Suppressor macrophage treated with lipopolysaccharide for 1 hour (primary cell): ENCODE measurements at places on chromosomes 1 and 21.

GRCh38 chr1:199688133-199688676 is 339.3 kb upstream of the NR5A2 start:
- no peak for DNase-seq

GRCh38 chr1:65056234-65056633 is 89.9 kb upstream of the JAK1 start:
- DNase-seq = peak; percentile 50

DNA sequence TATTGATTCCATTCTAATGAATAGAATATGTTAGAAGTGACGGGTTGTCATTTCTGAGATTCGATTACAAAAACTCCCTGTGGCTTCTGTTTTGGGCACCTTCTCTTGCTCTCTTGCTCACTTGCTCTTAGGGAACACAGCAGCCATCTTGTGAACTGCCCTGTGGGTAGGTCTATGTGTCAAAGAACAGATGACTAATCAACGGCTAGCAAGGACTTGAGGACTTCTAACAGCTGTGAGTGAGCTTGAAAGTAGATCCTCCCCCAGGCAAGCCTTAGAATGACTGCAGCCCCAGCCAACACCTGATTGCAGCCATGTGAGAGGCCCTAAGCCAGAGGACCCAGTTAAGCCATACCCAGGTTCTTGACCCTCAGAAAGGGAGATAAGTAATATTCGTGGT is 49.3 kb downstream of the AZIN2 start:
- peak; percentile 23 for DNase-seq

DNA sequence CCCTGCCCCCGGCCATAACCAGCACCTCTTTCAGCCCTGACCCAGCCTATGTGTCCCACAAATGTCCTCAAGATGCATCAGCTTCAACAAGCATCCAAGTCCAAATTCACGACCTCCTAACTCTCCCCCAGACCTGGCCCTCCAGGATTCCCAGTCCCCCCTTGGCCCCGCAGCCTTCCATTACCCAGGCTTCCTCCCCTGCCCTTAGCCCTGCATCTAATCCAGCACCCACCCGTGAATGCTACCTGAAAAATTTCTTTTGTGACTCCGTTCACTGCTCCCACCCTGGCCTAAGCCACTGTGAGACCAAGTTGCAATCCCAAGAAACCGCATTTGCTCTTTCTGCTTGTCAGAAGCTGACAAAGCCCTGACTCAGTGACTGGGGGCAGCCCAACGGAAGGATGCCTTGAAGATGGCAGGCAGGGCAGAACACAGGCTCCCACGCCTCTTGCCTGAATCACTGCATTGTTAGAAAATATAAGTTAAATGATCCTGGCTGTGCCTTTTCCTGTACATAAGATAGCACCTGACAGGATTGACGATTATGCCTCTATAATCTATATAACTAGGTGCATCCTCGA is 939 bp upstream of the MFAP2 start:
- DNase-seq = no peak
